Kidney (tissue), 22 donors: ENCODE measurements at places on chromosomes 1 and 21. TPM values are rescaled to one million over a fixed set of nuclear protein-coding genes. Genes with fewer than 3 reads are reported as not detected.

DNA sequence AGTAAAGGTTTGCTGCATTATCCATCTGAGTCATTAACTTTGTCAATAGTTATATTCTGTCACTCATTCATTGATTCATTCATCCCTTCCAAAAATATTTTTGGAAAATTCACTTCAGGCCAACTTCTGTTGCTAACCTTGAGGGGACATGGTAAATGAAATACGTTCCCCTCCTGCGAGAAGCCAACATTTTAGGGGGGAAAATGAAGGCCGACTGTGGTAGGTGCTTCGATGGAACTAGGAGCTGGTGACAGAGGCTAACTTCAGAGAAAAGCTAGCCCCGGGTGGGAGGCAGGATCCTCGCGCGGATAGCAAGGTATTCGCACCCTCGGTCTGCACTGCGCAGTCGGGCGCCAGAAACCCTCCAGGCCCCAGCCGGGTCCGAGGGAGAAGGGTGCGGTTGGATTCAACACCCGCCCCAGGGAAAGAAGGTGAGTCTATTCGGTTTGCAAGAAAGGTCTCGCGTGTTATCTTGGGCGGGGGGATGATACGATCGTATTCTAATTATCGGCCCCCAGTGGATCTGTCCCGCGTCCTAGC, 646 bp upstream of the RRP15 start:
- H3K27ac ChIP-seq: no peak overlapping the region
- DNase-seq: no peak
- no peaks in the 10 kb centered on the region for H3K4me1 ChIP-seq
- H3K27me3 ChIP-seq: no peaks in the 10 kb centered on the region

SYCP1 gene
- polyA plus RNA-seq: not detected

DNA sequence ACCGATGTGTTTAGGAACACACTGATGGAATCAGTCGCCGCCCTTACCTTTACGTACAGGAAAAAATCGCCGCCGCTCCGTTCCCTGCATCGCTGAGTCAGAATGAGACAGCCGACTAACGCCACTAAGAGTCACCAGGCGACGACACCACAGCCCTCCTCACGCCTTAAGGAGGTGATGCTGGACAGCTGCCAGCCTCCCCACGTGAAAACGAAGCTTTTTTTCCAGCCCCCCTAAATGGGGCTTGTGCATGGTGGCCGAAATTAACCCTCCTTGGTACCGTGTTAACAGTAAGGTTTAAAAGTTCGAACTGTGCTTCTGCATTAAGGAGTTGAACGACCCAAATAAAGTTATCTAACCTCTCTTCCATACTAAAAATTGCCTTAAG, 511 bp downstream of the DNTTIP2 start:
- no peaks in the 10 kb centered on the region for H3K27me3 ChIP-seq
- peak overlapping the region; percentile 99 for H3K4me3 ChIP-seq
- peaks cover 38% of the 10 kb centered on the region for H3K36me3 ChIP-seq
- H3K4me1 ChIP-seq: peaks cover 6% of the 10 kb centered on the region

DNA sequence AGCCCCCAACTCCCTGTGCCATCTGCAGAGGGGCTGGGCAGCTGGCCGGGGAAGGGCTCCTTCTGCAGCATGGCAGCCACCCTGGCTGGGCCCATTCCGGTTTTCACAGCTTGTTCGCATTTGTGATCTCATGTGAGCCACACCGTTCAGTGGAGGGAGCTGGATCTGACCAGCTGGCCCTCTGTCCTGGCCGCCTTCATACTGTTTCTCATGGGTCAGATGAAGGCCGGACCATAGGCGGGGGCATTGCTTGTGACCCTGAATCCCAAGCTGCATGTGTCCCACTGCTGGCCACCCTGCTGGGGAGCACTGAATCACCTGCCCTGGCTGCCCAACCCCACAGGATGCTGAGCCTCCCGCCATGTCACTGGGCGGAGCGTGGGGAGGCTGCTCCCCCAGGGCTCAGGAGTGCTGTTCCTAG, 36.4 kb upstream of the PRSS38 start:
- no peak for DNase-seq
- H3K4me1 ChIP-seq: no peaks in the 10 kb centered on the region
- H3K27ac ChIP-seq: no peak overlapping the region
- H3K36me3 ChIP-seq: no peaks in the 10 kb centered on the region
- H3K27me3 ChIP-seq: no peaks in the 10 kb centered on the region

- H3K4me3 ChIP-seq: no peak overlapping the region
- DNase-seq: no peak
- H3K4me1 ChIP-seq: no peaks in the 10 kb centered on the region
- no peaks in the 10 kb centered on the region for H3K36me3 ChIP-seq
- no peak overlapping the region for H3K27ac ChIP-seq
These were observed 85.2 kb downstream of the HLCS start for GRCh38 chr21:36881228-36881627.

DNA sequence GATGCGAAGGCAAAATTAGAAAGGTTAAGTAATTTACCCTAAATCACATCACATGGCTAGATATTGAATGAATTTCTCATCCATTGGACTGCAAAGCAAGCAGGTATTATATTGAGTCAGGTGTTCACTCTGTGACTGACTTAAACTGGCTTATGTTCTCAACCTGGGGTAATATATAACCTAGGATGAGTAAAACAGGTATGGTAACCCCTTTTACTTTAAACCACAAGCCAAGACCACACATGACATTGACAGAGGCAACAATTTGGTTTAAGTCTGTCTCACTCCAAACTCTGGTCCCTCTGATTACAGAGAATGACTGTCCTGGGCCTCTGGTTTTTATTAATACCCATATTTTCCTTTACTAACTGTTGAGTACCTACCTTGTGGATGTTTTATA, 33.3 kb downstream of the MAEL start:
- H3K27me3 ChIP-seq: no peaks in the 10 kb centered on the region
- H3K4me3 ChIP-seq: no peak overlapping the region
- H3K27ac ChIP-seq: no peak overlapping the region
- H3K36me3 ChIP-seq: no peaks in the 10 kb centered on the region
- H3K4me1 ChIP-seq: no peaks in the 10 kb centered on the region

- H3K4me1 ChIP-seq: no peaks in the 10 kb centered on the region
- DNase-seq: no peak
- H3K27ac ChIP-seq: no peak overlapping the region
- H3K36me3 ChIP-seq: no peaks in the 10 kb centered on the region
- no peak overlapping the region for H3K4me3 ChIP-seq
These were observed 37.5 kb downstream of the SPTA1 start for GRCh38 chr1:158649052-158649451.

GRCh38 chr21:26397545-26397944, 175.5 kb downstream of the CYYR1 start:
- no peaks in the 10 kb centered on the region for H3K4me1 ChIP-seq
- no peaks in the 10 kb centered on the region for H3K27me3 ChIP-seq
- H3K4me3 ChIP-seq: no peak overlapping the region
